ENCODE measurements at places on chromosomes 3 and 15.

- no peak for DNase-seq
Measured at GRCh38 chr3:10116138-10116460, 624 bp downstream of the BRK1 start.

- DNase-seq, result no peak
Measured at GRCh38 chr3:18964640-18965039, 183.7 kb upstream of the KCNH8 start.

GRCh38 chr15:54854667-54855066, 342.1 kb downstream of the RSL24D1 start:
- DNase-seq, result no peak

GRCh38 chr15:49501586-49501985, 78.5 kb downstream of the FGF7 start:
- DNase-seq, result no peak

- DNase-seq, result no peak
Measured at GRCh38 chr15:100926258-100926657, 7.1 kb downstream of the LRRK1 start.

DNA sequence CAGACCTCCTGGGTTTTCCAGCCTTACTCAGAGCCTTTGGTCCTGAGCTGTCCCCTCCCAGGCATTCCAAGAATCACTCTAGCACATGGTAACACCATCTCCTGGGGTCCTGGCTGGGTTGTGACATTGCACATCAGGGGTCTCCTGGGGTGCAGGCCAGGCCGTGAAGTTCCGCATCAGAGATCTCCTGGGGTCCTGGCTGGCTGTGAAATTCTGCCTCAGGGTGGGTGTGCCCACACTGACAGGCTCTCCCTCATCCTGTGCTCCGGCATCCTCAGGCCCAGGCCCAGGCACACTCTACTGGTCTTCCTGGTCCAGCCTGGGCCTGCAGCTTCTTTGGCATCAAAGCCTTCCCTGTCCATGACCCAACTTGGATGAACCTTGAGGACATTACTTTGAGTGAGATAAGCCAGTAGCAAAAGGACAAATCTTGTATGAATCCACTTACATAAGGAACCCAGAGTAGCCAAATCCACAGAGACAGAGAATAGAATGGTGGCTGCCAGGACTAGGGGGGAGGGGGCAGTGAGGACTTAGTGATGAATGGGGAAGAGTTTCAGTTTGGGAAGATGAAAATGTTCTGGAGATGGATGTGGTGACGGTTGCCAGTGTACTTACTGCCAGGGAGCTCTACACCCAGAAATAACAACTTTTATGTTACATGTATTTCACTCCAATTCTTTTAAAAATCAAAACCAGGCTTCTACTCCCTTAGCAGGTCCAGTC, 49.1 kb upstream of the KLF13 start:
- no peak for DNase-seq

GRCh38 chr3:41863024-41863423, 98.9 kb downstream of the ULK4 start:
- no peak for DNase-seq

GRCh38 chr3:195385526-195385925, 57.3 kb downstream of the ACAP2 start:
- no peak for DNase-seq

DNA sequence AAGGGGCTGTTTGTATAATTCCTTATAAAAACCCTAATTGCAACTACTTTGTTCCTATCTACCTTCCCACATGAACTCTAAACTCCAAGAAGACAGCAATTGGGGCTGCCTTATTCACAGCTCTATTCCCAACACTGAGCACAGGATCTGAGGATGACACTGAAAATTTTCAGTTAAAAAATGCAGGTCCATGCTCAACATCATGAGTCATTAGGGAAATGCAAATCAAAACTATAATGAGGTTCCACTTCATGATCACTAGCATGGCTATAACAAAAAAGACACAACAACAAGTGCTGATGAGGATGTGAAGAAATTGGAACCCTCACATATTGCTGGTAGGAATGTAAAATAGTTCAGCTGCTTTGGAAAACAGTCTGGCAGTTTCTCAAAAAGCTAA, 12.9 kb downstream of the SUMF1 start:
- DNase-seq, result no peak

Measured in right kidney (tissue), 9 donors.